Fibroblast of skin of abdomen (primary cell): ENCODE measurements at places on chromosomes 2 and 18.

GRCh38 chr18:12254136-12254819 lies at the start of gene CIDEA:
Gene CIDEA (plus strand): TSS chr18:12254361. CDS start chr18:12254384, 23 bp downstream.
- DNase-seq, result peak; percentile 20

DNA sequence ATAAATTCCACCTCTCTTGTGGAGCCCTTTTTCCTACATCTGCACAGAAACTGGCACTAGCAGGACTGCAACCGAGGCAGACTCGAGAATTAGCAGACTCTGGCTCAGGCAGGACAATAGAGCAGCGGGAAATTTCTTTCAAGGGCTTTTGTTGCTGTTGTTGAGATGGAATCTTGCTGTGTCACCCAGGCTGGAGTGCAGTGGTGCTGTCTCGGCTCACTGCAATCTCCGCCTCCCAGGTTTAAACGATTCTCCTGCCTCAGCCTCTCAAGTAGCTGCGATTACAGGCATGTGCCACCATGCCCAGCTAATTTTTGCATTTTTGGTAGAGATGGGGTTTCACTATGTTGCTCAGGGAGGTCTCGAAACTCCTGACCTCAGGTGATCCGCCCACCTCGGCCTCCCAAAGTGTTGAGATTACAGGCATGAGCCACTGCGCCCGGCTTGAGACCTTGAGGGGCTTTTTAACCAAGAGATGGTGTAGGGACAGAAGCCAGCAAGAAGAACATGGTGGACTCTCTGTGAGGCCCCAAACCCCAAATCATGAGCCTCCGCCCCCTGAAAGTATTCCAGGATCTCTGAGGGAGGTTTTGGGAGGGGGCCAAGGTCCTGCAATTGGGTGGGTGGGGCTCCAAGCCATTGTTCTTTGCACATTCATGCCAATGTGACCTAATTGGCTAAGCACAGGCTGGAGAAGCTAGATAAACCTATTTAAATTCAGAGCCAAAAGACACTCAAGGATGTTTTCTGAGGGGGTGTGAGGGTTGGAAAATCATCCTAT lies 68.4 kb upstream of the MSH2 start:
- no peak for DNase-seq

GRCh38 chr2:164242409-164242808 lies 378.9 kb downstream of the GRB14 start:
- no peak for DNase-seq

DNA sequence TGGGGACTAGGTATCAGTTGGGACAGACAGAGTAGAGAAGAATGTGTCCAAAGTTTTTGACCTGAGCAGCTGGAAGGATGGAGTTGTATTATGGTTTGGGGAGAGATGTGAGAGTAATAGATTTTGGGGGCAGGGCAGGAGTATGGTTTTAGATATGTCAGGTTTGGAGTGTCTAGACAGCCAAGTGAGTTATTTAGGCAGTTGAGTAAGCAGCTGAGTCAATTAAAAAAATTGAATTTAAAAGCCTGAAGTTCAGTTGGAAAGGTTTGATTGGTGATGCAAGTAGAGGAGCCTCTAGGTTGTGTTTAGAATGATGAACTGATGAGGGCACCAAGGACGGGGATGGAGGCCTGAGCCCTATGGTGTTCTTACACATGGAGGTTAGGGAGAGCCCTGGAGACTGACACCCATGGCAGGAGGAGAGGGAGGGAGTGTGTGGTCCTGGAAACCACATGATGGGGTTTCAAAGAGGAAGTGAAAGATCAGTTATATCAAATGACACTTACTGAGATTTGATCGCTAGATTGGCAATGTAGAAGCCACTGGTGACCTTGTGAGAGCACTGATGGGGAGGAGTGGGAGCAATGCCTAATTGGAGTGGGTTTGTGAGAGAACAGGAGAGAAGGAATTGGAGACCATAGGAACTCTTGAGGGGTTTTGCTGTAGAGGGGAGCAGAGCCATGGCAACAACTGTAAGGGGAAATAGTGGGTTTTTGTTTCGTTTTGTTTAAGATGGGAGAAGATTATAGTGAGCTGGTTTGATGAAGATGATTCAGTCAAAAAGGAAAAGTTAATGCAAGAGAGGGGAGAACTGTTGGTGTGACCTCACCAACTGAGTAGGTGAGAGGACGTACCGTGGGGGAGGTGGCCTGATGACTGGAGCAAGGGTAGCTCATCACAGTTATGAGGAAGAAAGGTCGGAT lies 10.3 kb downstream of the ITGA6 start:
- DNase-seq, result no peak

GRCh38 chr2:188675391-188676009 lies 298.7 kb upstream of the COL3A1 start:
- DNase-seq, result peak; percentile 83
